ENCODE measurements at places on chromosomes 13 and 19.

DNA sequence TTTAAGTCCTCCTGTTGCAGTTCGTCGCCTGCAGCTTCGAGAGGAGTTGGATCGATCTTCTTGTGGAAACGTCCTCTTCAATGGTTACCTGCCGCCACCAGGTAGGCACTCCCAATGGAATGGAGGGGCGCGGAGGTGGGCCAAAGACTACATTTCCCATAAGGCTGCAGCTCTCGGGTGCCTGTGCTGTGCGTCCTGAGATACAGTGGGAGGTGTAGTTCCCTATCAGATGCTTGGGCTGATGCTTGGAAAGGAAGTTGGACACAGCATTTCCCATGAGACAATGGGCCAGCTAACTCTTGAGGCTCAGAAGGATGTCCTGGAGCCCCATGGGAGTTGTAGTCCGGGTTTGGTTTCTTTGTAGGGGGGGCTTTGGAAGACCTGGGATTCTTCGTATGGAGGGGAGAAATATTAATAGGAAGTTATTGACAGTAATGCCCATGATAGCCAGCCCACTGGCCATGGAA, 1.8 kb downstream of the SHKBP1 start:
- DNase-seq, result peak; percentile 31

DNA sequence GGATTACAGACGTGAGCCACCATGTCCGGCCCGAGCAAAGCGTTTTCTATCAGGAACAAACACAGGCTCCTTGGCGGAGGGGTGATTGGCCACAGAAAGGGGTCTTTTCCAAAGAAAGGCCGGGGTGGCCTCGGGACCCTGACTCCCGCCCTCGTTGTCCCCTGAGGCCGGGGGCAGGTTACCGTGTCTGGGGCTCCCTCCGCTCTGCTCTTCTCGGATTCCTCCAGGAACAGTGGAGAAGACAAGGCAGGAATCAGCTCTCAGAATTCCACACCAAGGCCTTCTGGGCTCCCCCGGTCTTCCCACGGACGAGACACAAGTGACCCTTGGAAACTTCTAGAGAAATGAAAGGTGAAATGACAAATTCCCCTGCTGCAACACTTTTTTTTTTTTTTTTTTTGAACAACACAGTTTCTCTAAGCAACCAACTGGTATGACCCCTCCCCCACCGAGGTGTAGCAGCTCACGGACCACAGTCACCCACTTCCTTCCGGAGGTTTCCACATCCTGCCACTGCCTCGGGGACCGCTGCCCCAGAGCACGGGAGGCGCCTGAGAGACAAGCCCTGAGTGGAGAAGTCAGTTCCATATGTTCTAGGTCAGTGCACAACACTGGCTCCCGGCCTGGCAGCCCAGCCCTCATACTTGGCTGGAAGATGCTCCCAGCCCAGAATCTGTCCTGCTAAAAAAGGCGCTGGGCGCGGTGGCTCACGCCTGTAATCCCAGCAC, 11.0 kb downstream of the MOB3A start:
- no peak for DNase-seq

GRCh38 chr19:611481-611868, 21.8 kb downstream of the HCN2 start:
- DNase-seq, result peak; percentile 98

DNA sequence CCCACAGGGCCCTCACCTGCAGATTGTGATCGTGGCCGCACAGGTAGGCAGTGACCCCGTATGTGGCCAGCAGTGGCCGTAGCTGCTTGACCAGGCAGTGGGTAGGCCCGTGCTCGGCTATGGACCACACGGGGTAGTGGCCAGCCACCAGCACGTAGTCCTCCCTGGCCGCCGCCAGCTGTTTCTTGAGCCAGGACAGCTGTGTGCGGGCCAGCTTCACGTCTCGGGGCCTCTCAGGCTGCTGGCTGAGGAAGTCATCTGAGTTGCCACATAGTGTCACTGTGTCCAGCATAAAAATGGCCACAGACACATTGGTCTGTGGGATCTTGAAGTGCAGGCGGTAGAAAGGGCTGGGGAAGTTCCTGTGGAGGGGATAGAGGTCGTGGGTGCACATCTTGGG, 1.2 kb downstream of the ACP5 start:
- no peak for DNase-seq

- peak; percentile 36 for DNase-seq
Observed at GRCh38 chr19:17394891-17395415, 957 bp upstream of the CCDC194 start.

DNA sequence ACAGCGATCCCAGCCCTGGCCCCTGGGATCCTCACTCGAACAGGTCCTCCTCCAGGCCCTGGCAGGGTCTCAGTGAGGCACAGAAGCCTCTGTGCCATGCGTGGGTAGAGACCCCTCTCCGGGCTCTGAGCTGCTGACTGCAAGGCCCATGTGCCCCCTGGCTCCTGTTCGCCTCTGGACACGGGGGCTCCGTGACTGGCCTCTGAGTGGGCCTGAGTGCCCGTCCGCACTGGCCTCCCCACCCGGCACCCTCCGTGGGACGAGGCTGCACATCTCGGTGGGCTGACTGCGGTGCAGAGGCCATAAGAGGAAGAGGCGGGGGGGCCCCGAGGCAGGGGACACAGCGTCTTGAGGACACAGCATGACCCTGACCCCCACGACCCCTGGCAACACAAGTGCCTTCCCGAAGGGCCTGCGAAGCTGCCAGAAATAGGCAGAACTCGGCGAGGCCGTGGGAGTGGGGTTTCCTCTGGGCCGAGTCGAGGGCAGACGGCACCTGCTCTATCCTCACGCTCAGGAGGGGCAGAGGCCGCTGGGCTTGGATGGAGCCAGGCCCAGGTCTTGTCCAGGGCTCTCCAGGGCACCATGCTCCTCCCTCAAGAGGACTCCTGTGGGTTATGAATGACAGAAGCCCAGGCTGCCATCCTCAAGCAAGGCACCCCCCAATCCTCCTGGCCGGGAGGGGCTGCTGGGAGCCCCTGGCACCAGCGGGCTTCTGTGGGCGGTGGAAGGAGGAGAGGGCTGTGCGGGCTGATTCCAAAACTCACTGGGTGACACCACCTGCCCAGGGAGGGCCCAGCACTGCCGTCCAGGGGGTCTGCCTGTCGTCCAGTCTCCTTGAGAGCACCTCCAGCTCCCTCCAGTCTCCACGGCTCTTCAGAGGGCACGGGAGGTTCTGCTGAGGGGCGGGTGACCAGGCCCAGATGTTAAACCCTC, 52.6 kb downstream of the RASA3 start:
- DNase-seq, result no peak

GRCh38 chr13:23561261-23561660, 9.0 kb upstream of the TNFRSF19 start:
- DNase-seq, result no peak

- DNase-seq, result peak; percentile 74
Observed at GRCh38 chr19:24033963-24034342, 53.0 kb upstream of the ZNF254 start.

- no peak for DNase-seq
Observed at GRCh38 chr13:28495538-28496187, 735 bp upstream of the FLT1 start.

DNA sequence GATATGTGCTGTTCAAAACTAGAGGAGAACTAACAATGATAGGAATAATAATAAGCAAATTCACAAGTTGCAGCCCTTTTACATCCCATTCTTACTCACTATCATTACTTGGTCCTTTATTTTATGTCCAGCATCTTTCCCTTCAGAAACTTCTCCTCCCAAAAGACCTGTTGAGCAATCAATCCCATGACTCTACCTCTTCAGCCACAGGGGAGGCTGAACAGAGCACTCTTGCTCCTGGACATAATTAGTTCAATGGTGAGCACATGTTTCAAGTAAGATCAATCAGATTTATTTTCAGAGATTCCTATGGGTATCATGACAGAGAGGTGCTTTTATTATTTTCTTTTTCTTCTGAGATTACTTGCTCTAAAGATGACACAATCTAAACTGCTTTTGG, 260.0 kb downstream of the COG6 start:
- DNase-seq, result no peak

Data from astrocyte of the spinal cord (primary cell).